ENCODE measurements at places on chromosomes 11 and 22. TPM values are rescaled to one million over a fixed set of nuclear protein-coding genes. Genes with fewer than 3 reads are reported as not detected.

- no peak for DNase-seq
Measured at GRCh38 chr22:36606114-36606513, 77.1 kb upstream of the EIF3D start.

DNA sequence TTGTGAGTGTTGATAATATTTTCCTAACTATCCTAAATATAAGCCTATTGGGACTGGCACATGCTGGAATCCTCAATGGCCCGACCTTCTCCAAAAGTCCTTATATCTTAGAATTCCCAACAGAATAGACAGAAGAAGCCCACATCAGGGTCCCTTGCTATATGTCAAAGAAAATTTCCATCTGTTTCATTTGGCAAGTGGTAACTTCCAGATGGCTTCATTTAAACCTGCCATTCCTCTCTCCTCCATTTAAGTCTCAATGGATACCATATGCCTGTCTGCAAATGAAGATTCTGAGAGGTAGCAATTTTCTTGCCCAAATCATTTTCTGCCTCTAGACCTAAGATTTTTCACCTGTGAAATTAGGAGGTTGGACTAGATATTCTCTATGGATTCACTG, 73.1 kb upstream of the KCNA4 start:
- DNase-seq, result no peak

DNA sequence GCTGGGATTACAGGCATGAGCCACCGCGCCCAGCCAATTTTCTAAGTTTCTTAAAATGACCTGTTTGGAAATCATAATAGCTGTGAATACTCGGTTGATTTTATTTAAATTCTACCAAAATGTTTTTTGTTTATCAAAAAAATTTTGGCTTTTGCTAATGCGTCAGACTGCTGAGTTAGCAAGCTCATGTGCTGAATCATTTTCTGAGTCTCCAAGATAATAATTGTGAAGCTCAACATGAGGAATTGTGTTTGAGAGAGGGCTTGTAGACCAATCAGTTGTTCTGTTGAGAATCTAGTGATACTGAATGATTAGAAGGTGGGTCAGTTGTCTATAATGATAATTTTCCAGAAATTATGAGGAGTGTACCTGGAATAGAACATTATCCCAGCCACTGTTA, 15.9 kb downstream of the RNF214 start:
- DNase-seq, result no peak

FOSL1 gene
- total RNA-seq, result 52.6 TPM

LMO1 gene
- not detected for total RNA-seq

DNA sequence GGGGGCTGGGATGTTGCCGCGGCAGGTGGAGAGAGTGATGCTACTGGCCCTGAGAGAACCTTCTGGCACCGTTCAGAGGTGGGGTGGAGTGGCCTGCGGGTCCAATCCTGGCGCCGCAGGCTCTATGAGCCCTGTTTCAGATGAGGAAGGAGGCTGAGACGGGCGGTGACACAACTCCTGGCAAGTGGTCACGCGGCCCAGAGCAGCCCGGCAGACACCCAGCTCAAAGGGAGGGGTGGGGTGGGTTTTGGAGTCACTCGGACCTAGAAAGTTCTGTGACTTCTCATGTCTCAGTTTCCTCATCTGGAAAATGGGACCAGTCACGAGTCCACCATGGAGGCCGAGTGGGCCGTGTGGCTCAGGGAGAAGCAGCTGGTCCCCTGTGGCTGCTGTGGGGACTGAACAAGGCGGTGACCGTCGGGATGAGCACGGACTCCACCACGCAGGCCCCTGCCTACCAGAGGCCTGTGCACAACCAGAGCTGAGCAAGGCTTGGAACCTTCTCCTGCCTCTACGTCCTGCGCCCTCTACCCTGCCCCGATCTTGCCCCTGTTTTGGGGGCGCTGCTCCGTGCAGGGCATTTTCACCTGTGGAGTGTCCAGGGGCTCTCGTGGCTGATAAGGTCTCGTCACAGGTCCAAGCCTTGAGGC, 3.7 kb downstream of the TSPO start:
- DNase-seq, result no peak

Measured in endothelial cell of umbilical vein (primary cell).